ENCODE measurements at places on chromosomes 7 and 10.

GRCh38 chr7:37206192-37206591 lies 242.5 kb downstream of the ELMO1 start:
- DNase-seq = no peak

DNA sequence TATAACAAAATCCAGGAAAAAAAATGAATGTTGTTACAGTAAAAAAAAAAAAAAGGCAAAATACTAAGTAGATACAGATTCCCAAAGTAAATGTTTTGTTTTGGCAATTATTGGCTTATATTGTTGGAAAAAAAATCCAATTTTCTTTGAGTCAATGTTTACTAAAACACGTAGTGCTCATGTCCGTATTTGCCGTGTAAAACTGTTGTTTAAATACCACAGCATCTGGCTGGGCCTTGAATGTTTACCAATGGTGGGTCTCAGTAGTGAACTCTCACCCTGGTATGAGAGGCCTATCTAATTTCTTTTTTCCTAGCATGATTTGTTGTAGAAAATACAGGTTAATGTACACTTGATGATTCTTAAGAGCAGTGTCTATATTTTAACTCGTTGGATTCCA lies 41.4 kb upstream of the SLC26A5 start:
- no peak for DNase-seq

DNA sequence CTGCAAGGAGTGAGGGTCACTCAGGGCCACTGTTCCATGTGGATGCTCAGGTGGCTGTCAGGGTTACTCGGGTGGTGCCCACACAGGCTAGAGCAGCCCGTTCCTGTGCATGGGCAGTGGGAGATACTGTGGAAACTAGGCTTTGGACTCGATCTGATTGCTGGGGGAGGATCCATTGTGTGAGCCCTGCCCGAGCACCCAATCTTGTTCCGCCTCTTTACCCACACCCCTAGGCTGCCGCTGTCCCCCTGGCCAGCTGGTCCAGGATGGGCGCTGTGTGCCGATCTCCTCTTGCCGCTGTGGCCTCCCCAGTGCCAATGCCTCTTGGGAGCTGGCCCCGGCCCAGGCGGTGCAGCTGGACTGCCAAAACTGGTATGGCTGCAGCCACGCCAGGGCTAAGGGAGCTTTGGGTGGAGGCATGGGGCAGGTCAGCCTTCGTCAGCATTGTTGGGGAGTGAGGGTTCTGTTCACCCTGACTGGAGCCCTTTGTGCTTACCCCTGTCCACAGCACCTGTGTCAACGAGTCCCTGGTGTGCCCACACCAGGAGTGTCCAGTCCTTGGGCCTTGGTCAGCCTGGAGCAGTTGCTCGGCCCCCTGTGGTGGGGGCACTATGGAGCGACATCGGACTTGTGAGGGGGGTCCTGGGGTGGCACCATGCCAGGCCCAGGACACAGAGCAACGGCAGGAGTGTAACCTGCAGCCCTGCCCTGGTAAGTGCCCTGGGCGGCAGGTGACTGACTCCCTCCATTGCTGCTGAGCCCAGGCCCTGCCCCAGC lies 12.4 kb upstream of the ZNF862 start:
- no peak for DNase-seq

DNA sequence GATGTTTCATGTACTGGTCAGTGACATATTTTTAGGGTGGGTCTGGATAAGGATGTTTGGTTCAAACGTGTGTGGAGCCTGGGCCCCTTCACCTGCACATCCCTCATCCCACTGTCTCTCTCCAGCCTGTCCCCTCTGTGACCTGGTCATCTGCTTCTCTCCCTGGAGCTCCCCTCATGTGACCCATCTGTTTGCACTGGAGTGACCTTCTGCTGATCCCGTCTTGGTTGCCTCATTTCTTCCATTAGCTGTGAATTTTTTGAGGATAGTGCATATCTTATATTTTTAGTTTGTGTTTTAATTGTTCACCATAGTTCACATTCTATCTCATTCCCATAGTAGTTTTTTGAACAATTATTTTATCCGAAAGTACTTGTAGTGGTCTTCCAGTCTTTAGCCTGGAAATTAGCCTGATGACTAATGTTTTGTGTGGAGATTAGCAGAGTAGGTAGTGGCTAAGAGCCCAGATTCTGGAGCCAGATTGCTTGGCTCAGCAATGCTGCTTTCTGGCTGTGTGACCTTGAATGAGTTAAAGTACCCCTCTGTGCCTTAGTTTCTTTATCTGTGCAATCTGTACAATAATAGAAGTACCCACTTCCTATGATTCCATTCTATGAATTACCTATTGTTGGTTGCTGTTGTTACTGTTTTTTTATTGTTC lies 224.5 kb downstream of the LRMDA start:
- DNase-seq = no peak

DNA sequence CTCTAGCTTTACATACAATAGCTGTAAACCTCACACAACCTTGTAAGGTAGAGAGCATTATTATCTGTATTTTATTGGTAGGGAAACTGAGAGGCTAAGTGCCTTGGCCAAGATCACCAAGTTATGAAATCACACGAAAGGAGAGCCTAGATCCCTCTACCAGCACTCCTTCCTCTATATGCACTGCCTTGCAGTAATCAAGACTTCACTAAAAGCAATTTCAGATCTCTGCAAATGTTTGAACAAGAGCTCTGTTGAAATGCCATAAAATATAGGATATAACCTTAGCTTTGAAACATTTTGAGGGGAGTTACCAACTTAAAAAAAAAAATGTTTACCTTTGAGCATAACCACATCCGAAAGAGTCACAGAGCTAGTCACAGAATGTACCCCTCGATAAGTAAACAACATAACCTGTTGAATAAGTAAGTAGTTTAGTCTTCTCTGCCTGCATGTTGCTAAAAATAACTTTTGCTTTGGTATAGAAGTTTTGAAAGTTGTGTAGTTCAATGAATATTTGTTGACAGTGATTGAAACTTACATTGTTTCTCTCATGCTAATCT lies 709.4 kb downstream of the AUTS2 start:
- no peak for DNase-seq

DNA sequence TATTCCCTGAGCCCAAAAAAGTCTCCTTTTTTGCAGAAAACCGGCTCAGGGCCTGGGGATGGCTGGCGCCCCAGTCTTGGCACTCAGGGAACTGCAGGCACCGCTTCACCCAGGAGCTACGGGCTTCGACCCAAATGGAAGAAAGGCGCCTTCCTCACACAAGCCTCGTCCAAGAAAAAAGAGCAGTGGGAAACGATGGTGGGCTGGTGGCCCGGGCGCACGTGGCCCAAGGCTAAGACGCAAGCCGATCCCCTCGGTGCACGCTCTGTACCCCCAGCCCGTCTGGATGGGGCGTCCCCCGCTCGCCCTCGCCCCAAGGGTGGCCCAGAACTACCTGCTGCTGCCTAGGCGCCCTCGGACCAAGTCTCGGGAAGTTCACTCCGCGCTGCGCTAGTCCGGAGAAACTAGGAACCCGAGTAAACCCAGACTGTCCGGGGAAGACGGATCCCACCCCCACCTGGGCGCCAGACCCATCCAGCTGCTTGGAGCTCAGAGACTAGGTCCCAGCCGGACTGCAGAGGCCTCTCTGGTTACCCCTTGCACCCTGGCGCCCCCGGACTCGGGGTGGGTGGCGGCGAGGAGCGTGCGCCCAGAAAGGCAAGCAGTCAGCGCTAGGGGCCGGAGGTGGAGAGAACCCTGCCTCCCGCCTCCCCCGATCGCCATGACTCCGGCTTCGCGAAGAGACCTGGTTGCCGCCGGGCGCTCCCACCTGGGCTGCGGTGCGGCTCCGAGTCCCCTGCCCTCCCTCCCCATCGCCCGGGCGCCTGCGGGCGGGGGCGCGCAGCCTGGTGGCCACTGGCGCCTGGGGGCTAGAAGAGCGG lies 76.4 kb downstream of the CALN1 start:
- no peak for DNase-seq

- DNase-seq = no peak
Observed at GRCh38 chr10:42630537-42631134, 7.7 kb downstream of the ZNF33B start.

GRCh38 chr7:85829817-85830432 lies 643.1 kb upstream of the SEMA3D start:
- no peak for DNase-seq

- no peak for DNase-seq
Observed at GRCh38 chr7:41817386-41817785, 114.5 kb upstream of the INHBA start.

DNA sequence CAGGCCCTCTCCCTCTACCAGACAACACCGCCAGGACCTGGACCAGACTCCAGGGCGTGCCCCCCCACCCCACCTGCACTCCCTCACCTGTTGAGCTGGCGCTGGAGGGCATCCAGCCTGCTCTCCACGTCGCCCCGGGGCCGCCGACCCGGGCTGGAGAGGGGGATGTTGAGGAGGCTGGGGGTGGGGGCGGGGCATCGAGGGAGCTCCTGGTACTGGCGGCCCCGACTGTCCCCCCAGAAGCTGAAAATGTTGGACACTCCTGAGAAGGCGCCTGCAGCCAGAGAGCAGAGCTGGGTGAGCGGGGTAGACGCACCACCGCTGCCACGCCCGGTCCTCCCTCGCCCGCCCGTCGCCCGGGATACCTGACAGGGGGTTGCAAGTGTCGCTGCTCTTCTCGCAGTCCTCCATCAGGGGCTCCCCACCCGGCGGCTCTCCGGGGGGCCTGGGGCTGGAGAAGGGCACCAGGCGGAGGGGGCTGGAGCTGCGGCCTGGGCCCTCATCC lies 30.8 kb downstream of the KCNH2 start:
- no peak for DNase-seq
